Left renal cortex interstitium (tissue), 4 donors: ENCODE measurements at places on chromosomes 13 and 19. TPM values are rescaled to one million over a fixed set of nuclear protein-coding genes. Genes with fewer than 3 reads are reported as not detected.
A peak's percentile ranks its signal among the peaks of the same experiment; 100 is the strongest.

Gene PLVAP
- 162 TPM for polyA plus RNA-seq

- no peak for DNase-seq
Observed at GRCh38 chr13:101661839-101662238, 209.4 kb downstream of the ITGBL1 start.

DNA sequence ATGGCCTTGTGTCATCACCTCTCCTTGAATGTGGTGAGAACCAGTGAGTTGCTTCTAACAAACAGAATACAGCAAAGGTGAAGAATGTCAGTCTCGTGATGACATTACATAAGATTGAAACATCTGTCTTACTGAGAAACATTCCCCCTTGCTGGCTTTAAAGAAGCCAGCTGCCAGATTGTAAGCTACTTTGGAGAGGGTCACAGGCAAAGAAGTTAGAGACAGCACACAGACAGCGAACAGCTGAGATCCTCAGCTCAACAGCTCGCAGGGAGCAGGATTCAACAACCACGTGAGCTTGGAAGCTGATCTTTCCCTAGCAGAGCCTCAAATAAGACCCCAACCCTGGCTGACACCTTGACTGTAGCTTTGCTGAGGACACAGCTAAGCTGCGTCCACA lies 367.9 kb downstream of the LIG4 start:
- DNase-seq, result no peak

Gene C3
- 13.6 TPM for polyA plus RNA-seq

Gene CEACAM3
- polyA plus RNA-seq, result not detected

DNA sequence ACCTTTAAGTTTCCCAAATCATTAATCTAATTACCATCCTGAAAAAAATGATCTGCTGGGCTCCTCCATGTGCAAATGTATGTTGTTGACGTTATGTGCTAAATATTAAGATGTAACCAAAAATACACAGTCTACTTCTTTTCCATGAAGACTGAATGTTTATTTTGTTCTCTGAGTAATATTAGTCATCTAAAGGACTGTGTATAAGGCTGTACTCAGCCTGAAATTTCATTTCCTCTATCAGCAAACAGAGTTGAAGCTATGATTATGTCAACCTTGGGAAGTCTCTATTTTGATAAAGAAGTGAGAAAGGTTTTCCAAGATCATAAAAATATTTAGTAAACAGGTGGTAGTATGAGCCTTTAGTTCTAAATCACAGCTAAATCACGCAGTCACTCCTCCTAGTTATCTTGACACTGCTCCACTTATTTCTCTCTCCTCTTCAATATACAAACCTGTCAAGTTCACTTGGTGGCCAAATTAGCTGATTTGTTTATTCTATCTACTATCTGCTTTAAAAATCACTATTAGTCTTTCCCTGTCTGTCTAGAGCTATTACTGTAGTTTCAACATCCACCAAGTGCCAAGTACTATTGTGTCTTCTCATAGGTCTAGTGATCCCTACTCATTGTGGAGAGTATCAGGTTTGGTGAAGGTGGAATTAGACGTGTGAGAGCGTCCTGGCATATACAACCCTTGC lies 211.7 kb upstream of the STARD13 start:
- no peak for DNase-seq

- no peak for DNase-seq
Observed at GRCh38 chr13:46621133-46621532, 68.2 kb downstream of the LRCH1 start.

DNA sequence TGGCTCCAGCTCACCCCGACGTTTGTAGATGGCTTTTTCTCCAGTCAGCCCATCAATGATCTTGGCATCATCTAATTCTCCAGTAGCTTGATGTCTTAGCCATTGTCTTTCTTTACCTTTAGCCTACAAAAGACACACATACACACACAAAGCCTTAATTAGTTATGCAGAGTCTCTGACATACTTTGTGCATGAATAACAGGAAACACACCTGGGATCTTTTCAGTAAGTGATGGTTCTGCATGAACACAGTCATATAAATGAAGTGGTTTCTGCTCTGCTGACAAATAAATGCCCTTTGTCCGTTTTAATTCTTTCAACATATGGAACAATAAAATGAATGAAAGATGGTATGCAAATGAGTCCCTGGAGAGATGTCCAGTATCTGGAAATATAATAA lies 133.3 kb downstream of the RGCC start:
- DNase-seq, result no peak

DNA sequence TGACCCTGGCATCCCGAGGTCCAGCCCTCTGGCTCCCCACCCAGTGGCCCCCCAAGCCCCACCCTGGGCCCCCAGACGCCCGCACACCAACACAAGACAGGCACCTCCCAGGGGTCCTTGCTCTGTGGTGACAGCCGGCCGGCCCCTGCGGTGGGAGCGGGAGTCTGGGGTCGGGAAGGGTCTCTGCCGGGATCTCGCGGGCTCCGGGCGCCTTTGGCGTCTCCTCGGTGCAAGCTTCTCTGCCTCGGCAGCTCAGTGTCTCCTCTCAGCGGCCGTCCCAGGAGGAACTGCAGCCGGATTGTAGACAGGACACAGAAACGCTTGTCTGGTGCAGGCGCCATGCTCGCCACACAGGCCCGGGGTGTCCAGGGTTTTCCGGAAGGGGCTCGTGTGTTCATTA lies 43.7 kb downstream of the TMEM255B start:
- no peak for DNase-seq

GRCh38 chr19:4641132-4641531 lies 1.8 kb downstream of the TNFAIP8L1 start:
- no peak for DNase-seq

- peak; percentile 36 for DNase-seq
Observed at GRCh38 chr13:31909864-31910551, 121.6 kb upstream of the FRY start.

- no peak for DNase-seq
Observed at GRCh38 chr13:33968520-33969507, 150.9 kb downstream of the RFC3 start.

Gene RFC3
- polyA plus RNA-seq, result 22.7 TPM

Gene URAD
- not detected for polyA plus RNA-seq

Gene UBAC2
- 98.4 TPM for polyA plus RNA-seq

DNA sequence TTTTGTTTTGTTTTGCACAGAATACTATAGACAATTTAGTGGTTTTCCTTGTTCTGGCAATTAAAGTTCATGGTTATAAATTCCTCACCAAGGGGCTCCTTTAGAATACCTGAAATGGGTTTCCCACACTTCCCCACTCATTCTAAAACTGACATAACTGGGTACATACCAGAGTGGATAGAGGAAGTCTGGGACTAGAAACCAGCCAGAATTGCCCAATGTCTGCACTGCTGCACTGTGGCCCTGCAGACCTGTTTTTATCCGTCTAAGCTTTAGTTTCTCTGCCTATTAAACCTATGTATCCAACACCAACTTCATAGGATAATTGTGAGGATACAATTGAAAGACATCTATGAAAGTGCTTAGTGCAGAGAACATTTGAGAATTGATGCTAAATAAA lies 498.6 kb downstream of the KCTD12 start:
- DNase-seq, result no peak

Gene C13orf42
- 0.52 TPM for polyA plus RNA-seq

GRCh38 chr19:5150902-5151741 lies 182.2 kb downstream of the KDM4B start:
- no peak for DNase-seq

- no peak for DNase-seq
Observed at GRCh38 chr13:53017433-53017970, 11.1 kb upstream of the OLFM4 start.

DNA sequence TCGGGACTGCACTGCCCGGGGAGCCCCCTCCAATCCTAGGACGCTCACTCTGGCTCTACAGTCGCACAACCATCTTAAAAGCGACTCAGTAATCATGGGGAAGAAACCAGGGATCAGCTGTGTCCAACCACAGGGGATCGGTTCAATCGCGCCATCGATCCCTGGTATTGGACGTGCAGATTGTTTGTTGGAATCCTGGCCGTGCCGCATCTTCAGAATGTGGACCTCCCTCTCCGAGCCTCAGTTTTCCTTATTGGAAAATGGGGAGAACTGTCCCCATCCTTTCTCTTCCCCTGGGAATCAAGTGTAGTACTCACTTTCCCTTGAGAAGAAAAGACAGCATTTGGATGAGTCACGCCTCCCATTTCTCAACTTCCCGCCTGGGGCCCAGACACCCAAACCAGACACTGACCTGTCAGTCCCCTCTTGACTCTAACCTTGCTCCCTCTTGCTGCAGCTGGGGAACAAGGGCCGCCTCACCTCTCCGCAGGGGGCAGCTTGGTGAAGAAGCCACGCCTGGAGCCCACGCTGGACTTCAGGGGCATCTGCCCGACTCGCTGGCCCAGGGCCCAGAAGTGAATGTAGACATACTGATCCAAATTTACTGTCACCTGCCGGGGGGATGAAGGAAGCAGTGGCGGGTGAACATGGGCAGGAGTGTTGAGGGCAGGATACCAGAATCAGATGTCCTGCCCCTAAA lies 17.6 kb downstream of the EMP3 start:
- DNase-seq, result no peak
